ENCODE measurements at places on chromosomes 11 and 22.

- H3K4me1 ChIP-seq = no peaks in the 10 kb centered on the region
- no peaks in the 10 kb centered on the region for H3K27me3 ChIP-seq
- no peak overlapping the region for H3K27ac ChIP-seq
- H3K4me3 ChIP-seq = no peak overlapping the region
Measured at GRCh38 chr11:72943664-72944063, 129.5 kb downstream of the ATG16L2 start.

GRCh38 chr22:29503811-29504372, 23.9 kb downstream of the NEFH start:
- H3K4me3 ChIP-seq = no peak overlapping the region
- H3K27me3 ChIP-seq = no peaks in the 10 kb centered on the region
- no peak overlapping the region for H3K27ac ChIP-seq
- H3K4me1 ChIP-seq = no peaks in the 10 kb centered on the region

DNA sequence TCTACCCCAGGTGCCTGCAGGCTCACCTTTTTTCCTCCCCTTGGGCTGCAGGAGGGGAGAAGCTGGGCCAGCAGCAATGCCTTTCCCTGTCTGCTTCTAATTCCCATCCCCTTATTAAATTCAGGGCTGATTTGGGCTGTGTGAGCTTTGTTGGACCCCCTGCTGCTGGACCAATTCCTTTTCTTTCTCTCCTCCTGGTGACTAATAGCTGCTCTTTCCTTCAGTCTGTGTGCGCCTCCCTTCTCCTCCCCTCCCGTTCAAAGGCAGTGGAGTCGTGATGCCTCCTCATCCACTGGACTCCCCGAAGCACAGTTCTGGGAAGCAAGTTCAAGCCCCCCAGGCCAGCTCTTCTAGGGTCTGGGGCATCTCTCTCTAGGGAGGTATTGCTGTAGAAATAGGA, 567.9 kb upstream of the CADM1 start:
- H3K27ac ChIP-seq = no peak overlapping the region
- no peak for DNase-seq
- no peaks in the 10 kb centered on the region for H3K36me3 ChIP-seq
- H3K4me3 ChIP-seq = no peak overlapping the region

- peaks cover 33% of the 10 kb centered on the region for H3K36me3 ChIP-seq
- no peak overlapping the region for H3K27ac ChIP-seq
- H3K27me3 ChIP-seq = no peaks in the 10 kb centered on the region
- no peaks in the 10 kb centered on the region for H3K4me1 ChIP-seq
- no peak for DNase-seq
Measured at GRCh38 chr11:93160156-93160555, 37.6 kb downstream of the SLC36A4 start.

DNA sequence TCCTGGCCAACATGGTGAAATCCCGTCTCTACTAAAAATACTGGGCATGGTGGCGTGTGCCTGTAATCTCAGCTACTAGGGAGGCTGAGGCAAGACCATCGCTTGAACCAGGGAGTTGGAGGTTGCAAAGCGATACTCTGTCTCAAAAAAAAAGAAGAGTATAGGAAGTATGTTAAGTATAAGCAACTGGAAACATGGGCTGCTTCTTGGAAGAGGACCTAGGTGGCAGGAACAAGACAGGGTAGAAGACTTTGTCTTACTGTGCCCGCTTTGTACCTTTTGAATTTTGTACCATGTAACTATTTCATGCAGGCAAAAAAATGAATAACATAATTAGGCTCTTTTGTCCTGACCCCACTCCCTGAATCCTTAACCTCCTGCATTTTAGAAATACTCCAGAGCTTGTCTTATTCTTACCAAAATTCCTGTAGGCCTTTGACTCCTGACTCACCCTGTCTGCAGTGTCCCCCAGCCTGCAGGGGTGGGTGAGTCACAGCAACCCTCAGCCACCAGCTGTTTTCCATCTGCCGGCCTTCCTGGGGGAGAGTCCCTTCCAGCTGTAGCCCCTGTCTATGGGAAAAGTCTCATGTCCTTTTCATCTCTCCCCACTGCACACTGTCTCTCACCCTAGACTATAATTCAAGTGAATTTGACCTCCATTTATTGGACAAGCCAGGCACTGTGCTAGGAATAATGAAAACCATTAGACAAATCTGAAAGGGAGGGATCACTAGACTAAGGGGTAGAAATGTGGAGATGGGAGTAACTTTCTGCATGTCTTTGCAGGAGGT, 41.8 kb downstream of the TXN2 start:
- H3K27me3 ChIP-seq = no peaks in the 10 kb centered on the region
- no peak overlapping the region for H3K27ac ChIP-seq
- no peak overlapping the region for H3K4me3 ChIP-seq
- DNase-seq = no peak
- peaks cover 21% of the 10 kb centered on the region for H3K4me1 ChIP-seq
- H3K36me3 ChIP-seq = no peaks in the 10 kb centered on the region

GRCh38 chr22:40310768-40311120, 35.6 kb upstream of the ADSL start:
- peak overlapping the region; percentile 80 for H3K27ac ChIP-seq
- no peaks in the 10 kb centered on the region for H3K27me3 ChIP-seq
- H3K4me3 ChIP-seq = peak overlapping the region; percentile 12
- DNase-seq = no peak

- H3K27ac ChIP-seq = no peak overlapping the region
- peaks cover 38% of the 10 kb centered on the region for H3K36me3 ChIP-seq
- H3K4me3 ChIP-seq = no peak overlapping the region
- no peak for DNase-seq
- H3K27me3 ChIP-seq = no peaks in the 10 kb centered on the region
Measured at GRCh38 chr11:76025068-76025467, 181.2 kb downstream of the WNT11 start.

GRCh38 chr11:93267383-93267782, 63.2 kb upstream of the DEUP1 start:
- no peak overlapping the region for H3K27ac ChIP-seq
- DNase-seq = no peak
- H3K36me3 ChIP-seq = no peaks in the 10 kb centered on the region
- H3K4me1 ChIP-seq = no peaks in the 10 kb centered on the region

- DNase-seq = no peak
- no peak overlapping the region for H3K27ac ChIP-seq
- H3K27me3 ChIP-seq = no peaks in the 10 kb centered on the region
- H3K4me1 ChIP-seq = peaks cover 14% of the 10 kb centered on the region
Measured at GRCh38 chr11:91163619-91164451, 941.0 kb upstream of the CHORDC1 start.

GRCh38 chr11:68353118-68353517, 40.7 kb downstream of the LRP5 start:
- peaks cover 19% of the 10 kb centered on the region for H3K4me1 ChIP-seq
- no peak overlapping the region for H3K27ac ChIP-seq
- no peaks in the 10 kb centered on the region for H3K27me3 ChIP-seq
- H3K4me3 ChIP-seq = no peak overlapping the region
- H3K36me3 ChIP-seq = peaks cover 18% of the 10 kb centered on the region
- DNase-seq = no peak

- no peak overlapping the region for H3K27ac ChIP-seq
- no peak for DNase-seq
- H3K4me1 ChIP-seq = no peaks in the 10 kb centered on the region
- H3K36me3 ChIP-seq = no peaks in the 10 kb centered on the region
- no peaks in the 10 kb centered on the region for H3K27me3 ChIP-seq
- no peak overlapping the region for H3K4me3 ChIP-seq
Measured at GRCh38 chr11:46684367-46684766, 16.1 kb downstream of the ARHGAP1 start.

GRCh38 chr11:47532597-47533213, 20.2 kb downstream of the CELF1 start:
- H3K4me1 ChIP-seq = peaks cover 28% of the 10 kb centered on the region
- peak overlapping the region; percentile 12 for H3K4me3 ChIP-seq
- H3K27me3 ChIP-seq = no peaks in the 10 kb centered on the region

DNA sequence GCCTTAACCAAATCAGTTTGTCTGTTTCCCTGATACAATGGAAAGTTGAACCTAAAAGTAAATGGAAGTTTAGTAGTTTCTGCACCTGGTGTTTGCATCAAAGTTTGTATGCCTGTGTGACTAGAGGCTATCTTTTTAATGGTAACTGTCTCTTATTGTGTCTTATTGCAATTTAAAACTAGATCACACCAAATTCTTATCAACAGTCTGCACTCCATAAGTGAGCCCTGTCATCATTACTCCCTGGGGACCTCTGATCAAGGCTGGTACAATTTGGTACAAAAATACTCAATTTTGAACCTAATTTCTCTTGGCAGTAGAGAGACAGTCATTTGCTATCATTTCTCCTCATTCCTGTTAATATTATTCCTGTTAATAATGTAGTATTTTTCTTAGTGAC, 38.1 kb downstream of the ARHGAP1 start:
- H3K4me3 ChIP-seq = no peak overlapping the region
- H3K4me1 ChIP-seq = no peaks in the 10 kb centered on the region
- no peak overlapping the region for H3K27ac ChIP-seq
- H3K36me3 ChIP-seq = no peaks in the 10 kb centered on the region
- no peak for DNase-seq
- H3K27me3 ChIP-seq = no peaks in the 10 kb centered on the region

DNA sequence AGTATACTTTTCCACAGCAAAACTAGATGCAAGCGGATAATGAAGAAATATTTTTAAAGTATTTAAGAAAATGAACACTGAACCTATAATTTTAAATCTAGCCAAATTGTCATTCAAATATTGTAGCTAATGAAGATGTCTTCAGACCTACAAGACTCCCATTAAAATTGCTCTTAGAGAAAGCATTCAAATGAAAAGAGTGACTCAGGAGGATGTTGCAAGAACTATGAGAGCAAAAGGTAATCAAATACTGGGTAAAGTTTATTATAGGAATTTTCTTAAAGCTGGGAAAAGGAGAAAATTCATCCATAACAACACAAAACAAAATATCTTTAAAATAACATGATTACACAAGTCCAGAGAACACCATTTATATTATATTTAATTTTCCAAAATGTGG, 5.4 kb upstream of the POU2AF1 start:
- H3K27me3 ChIP-seq = no peaks in the 10 kb centered on the region
- H3K4me1 ChIP-seq = peaks cover 4% of the 10 kb centered on the region
- no peak overlapping the region for H3K4me3 ChIP-seq
- no peak overlapping the region for H3K27ac ChIP-seq

- no peak overlapping the region for H3K4me3 ChIP-seq
- H3K36me3 ChIP-seq = peaks cover 5% of the 10 kb centered on the region
- H3K27ac ChIP-seq = no peak overlapping the region
- no peak for DNase-seq
- H3K27me3 ChIP-seq = no peaks in the 10 kb centered on the region
Measured at GRCh38 chr22:47177334-47177815, 414.9 kb downstream of the TBC1D22A start.

- no peak overlapping the region for H3K4me3 ChIP-seq
- no peak for DNase-seq
- H3K4me1 ChIP-seq = no peaks in the 10 kb centered on the region
Measured at GRCh38 chr11:128911701-128912100, 20.5 kb downstream of the KCNJ5 start.

DNA sequence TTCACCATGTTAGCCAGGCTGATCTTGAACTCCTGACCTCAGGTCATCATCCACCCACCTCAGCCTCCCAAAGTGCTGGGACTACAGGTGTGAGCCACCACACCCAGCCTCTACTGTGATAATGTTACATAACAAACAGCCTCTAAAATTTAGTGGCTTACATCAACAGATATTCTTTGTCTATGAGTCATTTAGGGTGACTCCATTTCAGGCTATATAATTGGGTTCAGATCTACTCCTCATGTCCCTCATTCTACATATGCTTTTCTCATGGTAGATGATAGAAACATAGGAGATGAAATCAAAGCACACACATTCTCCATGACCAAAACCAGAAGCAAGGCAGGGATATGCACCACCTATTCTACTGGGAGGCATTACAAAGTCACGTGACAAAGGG, 72.7 kb downstream of the SIK2 start:
- no peak for DNase-seq
- H3K4me3 ChIP-seq = no peak overlapping the region
- H3K27me3 ChIP-seq = no peaks in the 10 kb centered on the region

- peak overlapping the region; percentile 90 for H3K4me3 ChIP-seq
- H3K4me1 ChIP-seq = peaks cover 44% of the 10 kb centered on the region
- no peaks in the 10 kb centered on the region for H3K27me3 ChIP-seq
- H3K36me3 ChIP-seq = peaks cover 11% of the 10 kb centered on the region
- no peak for DNase-seq
Measured at GRCh38 chr11:3837793-3838192, 3.0 kb downstream of the RHOG start.

DNA sequence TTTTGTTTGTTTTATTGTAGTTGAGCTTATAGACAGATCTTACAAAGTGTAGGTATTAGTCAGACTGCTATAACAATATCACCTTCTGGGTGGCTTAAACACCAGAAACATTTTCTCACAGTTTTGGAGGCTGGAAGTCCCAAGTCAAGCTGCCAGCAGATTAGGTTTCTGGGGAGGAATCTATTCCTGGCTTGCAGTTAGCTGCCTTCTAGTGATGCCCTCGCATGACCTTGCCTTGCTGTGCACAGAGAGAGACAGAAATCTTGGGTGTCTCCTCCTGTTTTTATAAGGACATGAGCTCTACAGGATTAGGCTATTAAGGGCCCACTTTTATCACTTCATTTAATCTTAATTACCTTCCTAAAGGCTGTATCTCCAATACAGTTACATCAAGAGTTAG, 1635.2 kb downstream of the FAM181B start:
- no peaks in the 10 kb centered on the region for H3K27me3 ChIP-seq
- no peak for DNase-seq
- H3K4me3 ChIP-seq = no peak overlapping the region
- H3K36me3 ChIP-seq = no peaks in the 10 kb centered on the region
- H3K27ac ChIP-seq = no peak overlapping the region

DNA sequence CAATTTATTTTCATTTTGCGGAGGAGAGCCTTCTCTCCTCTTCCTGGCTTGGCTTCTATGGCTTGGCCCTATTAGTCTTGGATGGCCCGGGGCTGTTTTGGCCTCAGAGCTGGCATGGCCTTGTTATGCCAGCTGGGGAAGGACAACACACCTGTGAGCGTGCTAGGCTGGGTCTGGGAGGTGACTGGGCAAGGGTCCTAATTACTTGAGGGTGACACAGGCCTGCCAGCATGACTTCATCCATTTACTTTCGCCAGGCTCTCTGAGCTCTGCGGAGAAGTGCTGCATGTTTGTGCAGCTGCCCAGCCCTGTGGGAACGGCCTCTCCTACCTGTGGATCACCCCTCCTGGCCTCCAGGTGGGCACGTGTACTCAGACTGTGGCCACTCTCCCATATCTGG, 153.6 kb downstream of the SNX19 start:
- no peak overlapping the region for H3K27ac ChIP-seq
- H3K27me3 ChIP-seq = no peaks in the 10 kb centered on the region
- H3K4me1 ChIP-seq = peaks cover 42% of the 10 kb centered on the region
- H3K36me3 ChIP-seq = peaks cover 3% of the 10 kb centered on the region
